ENCODE measurements at places on chromosomes 7 and 10.

- DNase-seq, result no peak
These were observed 89.6 kb downstream of the FOXL3 start for GRCh38 chr7:379456-380138.

DNA sequence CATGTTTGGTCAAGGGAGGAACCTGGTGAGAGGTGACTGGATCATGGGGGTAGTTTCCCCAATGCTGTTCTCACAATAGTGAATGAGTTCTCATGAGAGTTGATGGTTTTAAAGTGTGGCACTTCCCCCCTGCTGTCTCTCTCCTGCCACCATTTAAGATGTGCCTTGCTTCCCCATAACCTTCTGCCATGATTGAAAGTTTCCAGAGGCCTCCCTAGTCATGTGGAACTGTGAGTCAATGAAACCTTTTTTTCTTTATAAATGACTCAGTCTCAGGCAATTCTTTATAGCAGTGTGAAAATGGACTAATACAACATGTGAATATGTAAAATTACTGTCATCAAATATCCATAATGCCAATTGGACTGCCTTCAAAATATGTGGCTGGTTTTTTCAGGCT, 165.5 kb upstream of the TARP start:
- no peak for DNase-seq

- no peak for DNase-seq
These were observed 45.1 kb downstream of the PIP4K2A start for GRCh38 chr10:22669163-22669711.

- no peak for DNase-seq
These were observed 60.5 kb upstream of the ZNF138 start for GRCh38 chr7:64733550-64734240.

DNA sequence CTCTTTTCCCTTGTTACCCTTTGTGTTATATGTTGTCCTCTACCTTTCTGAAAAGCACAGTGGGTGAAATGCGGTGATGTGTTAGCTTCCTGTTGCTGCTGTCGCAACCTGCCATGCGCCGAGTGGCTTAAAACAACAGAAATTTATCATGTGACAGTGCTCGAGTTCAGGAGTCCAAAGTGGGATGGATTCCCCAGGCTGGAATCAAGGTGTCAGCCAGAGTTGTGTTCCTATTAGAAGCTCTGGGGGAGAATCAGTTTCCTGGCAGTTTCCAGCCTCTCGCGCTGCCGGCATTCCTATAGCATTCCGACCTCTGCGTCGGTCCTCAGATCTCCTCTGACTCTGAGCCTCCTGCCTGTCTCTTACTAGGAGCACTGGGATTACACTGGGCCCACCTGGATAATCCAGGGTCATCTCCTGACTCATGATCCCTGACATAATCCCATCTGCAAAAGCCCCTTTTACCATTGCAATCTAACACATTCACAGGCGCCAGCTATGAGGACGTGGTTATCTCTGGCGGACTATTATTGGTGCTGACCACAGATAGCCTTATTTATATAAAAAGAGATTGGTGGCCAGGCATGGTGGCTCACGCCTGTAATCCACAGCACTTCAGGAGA, 207.5 kb downstream of the CUX1 start:
- no peak for DNase-seq

GRCh38 chr10:133565441-133566294, at the start of gene SYCE1:
SYCE1 (minus strand) TSS chr10:133565583; CDS start chr10:133565529, 54 bp downstream.
- DNase-seq, result no peak

DNA sequence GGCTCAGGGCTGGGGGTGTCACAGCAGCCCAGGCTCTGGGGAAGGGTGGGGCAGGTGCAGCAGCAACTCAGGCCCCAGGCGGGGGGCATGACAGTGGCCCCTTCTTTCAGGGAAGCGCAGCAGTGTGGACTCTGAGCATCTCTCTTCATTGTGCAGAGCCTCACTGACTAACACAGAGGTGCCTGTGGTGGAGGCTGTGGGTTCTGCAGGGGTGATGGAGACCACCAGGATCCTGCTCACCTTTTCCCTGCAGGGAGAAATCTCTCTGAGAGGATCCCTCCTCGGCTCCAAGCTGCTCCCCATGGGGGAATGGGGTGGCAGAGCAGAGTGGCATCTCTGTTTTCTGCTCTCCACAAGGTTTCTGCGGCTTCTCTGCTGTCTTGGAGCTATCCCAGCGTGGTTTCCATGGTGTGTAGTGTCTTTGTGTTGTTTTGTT, 37.8 kb upstream of the SHH start:
- no peak for DNase-seq

DNA sequence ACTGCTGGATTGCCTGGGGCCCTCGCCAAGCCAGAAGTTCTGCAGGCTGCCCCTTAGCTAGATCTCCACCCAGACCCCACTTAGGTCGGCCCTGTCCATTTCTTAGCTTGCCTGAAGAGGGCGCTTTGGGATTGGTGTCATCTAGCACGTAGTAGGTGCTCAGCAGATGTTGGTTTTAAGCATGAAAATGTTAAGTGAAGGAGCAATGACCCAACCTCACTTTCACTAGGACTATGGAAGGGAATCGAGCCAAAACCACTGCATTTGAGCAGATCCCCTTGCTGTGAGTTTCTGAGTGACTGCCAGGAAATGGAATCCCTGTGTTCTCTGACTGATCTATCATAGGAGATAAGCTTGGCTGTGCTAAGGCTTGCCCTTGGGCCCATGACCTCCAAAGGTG, 131.7 kb upstream of the EEPD1 start:
- no peak for DNase-seq

GRCh38 chr10:114638821-114639625, 19.1 kb downstream of the ABLIM1 start:
- no peak for DNase-seq

GRCh38 chr10:132892004-132892403, 50.4 kb downstream of the CFAP46 start:
- no peak for DNase-seq

- DNase-seq, result no peak
These were observed 72.9 kb upstream of the GRID1 start for GRCh38 chr10:86439544-86439943.

DNA sequence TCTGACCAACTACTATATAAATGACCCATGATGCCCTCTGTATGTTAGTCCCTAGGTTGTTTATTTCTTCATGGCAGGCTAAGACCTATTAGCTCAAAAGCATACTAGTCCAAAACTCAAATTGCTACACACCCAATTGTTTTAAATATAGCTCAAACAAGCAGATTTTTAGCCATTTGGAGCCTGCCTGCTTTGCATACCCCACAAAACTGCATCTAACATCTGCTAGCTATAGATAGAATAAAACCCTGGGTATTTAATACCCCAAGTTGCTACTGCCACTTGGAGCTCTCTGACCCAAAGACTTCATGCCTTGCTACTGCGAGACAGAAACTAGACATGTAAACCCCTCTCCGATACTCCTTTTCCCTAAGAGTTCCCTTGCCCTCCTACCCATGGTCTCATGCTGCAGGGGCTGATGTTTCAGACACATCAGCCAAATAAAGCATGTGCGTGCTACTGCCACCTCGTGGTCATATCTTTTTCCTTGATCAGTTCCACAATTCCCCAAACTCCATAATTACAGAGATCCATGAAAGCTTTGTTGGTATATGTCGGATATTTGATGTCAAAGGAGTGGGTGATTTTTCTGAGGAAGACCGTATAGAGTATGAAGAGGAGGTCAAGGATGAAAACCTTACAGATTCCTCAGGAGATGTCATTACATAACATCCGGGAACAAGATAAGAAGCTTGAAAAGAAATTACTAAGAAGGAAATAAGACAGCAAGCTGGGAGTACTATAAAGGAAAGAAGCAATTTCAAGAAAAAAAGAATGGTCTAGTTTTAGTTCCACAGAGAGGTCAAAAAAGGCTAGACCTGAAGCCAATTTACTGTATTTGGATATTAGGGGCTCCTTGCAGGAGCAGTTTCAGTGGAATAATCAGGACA, 386.6 kb downstream of the SH2D4B start:
- DNase-seq, result no peak

DNA sequence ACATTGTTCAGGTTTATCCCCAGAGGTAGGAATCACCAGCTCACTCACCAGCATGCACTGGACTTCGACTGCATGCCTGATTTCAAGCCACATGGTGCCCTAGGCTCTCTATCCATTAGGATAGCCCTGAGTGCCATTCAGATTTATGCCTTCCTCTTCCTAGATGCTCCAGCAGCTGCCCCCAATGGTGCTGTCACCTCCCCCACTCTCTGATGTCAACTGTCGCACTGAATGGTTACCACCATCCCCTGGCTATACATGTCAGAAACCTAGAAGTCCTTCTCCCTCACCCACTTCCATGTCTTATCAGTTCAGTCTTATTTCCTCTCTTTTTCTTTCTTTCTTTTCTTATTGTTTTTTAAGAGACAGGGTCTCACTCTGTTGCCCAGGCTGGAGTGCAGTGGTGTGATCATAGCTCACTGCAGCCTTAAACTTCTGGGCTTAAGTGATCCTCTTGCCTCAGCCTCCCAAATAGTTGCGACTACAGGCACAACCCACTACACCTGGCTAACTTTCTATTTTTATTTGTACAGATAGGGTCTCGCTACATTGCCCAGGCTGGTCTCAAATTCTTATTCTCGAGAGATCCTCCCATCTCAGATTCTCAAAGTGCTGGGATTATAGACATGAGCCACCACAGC, 2.9 kb downstream of the SFXN4 start:
- DNase-seq, result no peak

DNA sequence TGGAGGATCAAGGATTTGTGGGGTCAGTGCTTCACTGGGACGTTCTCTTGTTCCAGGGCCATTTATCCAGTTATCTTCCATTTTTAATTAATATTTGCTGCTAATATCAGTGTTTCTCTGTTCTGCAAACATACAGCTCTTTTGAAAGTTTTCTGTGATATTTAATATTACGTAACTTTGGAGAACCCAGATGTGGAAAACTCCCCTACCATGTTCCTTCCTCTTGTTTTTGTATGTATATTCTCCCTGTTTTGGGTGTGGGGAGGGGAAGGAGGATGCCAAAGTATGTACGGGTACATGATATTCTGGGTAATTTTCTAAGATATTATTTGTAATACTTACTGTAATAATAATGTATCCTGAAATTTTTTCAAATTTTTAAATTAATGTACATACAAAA, 55.9 kb downstream of the MYO3A start:
- no peak for DNase-seq

GRCh38 chr7:47521011-47521795, 60.7 kb downstream of the TNS3 start:
- no peak for DNase-seq

DNA sequence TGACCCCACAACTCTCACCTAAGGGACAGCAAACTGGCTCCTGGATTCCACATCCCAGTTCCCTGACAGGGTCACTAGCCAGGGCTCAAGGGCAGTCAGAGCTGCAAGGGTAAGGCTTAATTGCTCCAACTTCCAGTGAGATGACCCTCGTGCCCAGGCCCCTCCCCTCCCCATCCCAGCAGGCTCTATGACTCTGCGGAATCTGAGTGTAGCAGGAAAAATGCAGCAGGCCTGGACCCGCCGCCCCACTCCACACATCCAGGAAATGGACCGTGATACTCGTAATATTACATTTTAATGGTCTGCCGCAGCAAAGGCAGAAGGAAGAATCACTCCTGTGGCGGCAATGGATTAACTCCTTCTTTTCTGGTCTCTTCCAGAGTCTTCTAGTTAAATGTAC, 91.7 kb upstream of the CHST15 start:
- no peak for DNase-seq

DNA sequence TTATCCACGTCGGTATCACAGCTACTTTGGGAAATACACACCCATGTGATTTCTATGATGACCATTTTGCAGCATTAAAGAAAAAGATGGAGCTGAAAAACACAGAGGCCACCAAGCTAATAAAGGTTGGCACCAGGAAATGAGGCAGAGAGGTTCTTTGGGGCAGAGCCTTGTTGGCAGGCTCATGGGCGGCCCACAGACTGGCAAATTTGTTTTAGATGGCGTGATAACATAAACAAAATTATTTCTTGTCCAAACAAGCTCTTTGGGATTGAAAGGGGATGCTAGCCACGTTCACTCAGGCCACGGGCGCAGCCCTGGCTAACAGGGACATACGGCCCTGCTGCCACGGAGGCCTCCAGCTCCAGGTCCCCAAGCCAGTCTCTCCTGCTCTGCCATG, 135.9 kb upstream of the ZMIZ1 start:
- no peak for DNase-seq

DNA sequence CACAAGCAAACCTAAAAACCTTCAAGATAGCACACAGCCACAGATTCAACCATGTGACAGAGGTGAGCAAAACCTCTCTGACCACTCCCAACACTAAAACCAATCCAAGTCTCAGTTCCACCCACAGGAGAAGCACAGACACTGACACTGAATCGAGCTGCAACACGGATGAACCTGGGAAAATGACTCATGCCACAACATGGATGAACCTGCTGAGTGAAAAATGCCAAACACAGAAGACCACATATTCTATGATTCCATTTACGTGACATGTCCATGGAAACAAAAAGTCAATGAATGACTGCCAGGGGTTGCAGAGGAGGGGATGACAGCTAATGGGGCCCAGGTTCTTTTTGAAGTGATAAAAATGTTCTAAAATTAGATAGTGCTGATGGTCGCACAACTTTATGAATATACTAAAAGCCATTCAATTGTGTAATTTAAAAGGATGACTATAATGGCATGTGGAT, 22.0 kb downstream of the CYTH3 start:
- DNase-seq, result no peak

DNA sequence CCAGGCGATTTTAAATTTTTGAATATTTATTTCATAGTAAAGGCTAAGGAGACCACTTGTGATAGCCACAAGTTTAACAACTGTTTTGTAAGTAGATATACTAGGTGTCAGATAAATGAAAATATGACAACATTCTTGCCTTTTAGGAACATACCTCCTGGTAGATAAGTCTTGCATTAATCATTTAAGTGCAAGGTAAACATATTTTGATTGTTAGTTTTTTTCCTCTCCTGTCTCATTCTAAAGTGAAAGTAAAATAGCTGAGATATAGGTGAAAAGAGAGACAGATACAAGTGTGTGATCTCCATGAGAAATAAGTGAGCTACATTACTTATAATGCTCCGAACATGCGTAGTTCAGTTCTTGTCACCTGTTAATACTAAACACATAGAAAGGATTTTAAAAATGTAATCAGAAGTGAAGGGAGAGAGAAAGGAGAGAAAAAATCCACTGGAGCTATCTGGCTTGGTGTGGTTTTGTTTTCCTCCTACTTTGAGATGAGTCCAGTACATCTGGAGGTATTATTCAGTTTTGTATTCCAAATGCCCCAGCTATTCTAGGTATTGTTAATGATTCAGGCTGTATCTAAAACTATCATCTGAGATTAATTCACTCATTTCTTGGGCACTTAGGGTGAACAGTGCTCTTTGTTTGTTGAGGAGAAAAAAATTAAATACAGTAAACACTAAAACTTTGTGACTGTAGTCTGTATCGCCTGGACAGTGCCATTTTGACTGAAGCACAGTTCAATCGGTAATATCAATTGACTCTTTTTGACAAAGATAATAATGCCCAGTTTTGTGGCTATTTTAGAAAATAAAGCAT, 21.2 kb downstream of the GLCCI1 start:
- DNase-seq, result no peak

GRCh38 chr10:86345296-86345858, 21.2 kb downstream of the GRID1 start:
- no peak for DNase-seq

GRCh38 chr7:44378744-44379143, 53.4 kb upstream of the CAMK2B start:
- DNase-seq, result no peak

Data from cortex of kidney (tissue), 1 donor.